Calu3 (cell line): ENCODE measurements at places on chromosomes 4 and X. TPM values are rescaled to one million over a fixed set of nuclear protein-coding genes. Genes with fewer than 3 reads are reported as not detected.

- no peak overlapping the region for H3K27ac ChIP-seq
- H3K36me3 ChIP-seq: no peaks in the 10 kb centered on the region
- H3K4me1 ChIP-seq: peaks cover 9% of the 10 kb centered on the region
- DNase-seq: peak; percentile 7
- no peaks in the 10 kb centered on the region for H3K27me3 ChIP-seq
- no peak overlapping the region for H3K4me3 ChIP-seq
Measured at GRCh38 chr4:110294165-110294564, 95.8 kb upstream of the ELOVL6 start.

Gene SERPINA7
- not detected in 2 replicates for total RNA-seq

Gene RBM47
- 86.6 and 106 TPM in 2 replicates for total RNA-seq

DNA sequence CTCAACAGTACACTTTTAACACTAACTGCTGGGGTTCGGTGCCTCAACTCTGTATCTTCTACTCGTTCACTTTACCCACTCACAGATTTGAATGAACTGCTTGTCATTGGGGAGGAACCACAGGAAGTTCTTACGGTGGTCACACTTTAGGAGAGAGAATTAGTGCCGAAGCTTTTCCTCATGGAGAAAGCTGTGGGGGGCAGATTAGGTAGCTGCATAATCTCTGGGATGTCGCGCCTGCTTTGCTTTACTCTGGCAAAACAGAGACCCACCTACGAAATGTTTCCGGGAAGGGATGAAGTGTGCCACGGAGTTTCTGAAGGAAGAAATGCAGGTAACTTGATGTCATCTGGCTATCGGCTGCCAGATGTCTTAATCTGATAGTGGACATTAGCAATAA lies 949.7 kb upstream of the TENM3 start:
- H3K4me3 ChIP-seq: no peak overlapping the region
- no peaks in the 10 kb centered on the region for H3K36me3 ChIP-seq
- H3K27ac ChIP-seq: no peak overlapping the region
- H3K4me1 ChIP-seq: no peaks in the 10 kb centered on the region
- no peak for DNase-seq

Gene USP27X
- total RNA-seq: 3.1 and 4.2 TPM in 2 replicates

Gene NLRP2B
- total RNA-seq: not detected in 2 replicates

DNA sequence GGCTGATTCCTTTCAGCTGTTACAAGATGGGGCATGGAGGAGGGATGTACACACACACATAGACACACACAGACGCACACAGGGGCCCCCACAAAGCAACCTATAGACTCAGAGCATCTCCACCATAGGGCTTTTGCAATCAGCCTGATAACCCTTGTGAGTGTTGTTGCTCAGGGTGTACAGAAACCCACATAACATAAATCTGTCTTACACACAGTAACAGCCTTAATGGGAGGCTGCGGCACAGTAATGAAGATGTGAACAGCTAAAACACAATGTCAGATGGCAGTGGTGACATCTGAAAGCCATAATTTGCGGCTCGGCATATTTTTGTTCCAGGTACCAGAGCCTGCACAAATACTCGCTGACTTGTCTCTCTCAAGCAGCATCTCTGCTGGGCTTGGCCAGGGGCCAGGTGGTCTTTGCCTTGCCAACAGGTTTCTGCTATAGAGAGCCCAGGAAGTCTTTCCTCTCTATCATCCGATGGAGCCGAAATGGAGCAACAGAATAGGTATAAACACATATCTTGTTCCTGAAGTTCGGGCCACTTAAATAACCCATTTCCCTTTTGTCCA lies 357.2 kb upstream of the GATB start:
- no peak overlapping the region for H3K4me3 ChIP-seq
- H3K27ac ChIP-seq: no peak overlapping the region
- H3K4me1 ChIP-seq: no peaks in the 10 kb centered on the region
- no peaks in the 10 kb centered on the region for H3K36me3 ChIP-seq
- no peak for DNase-seq
- peaks cover 34% of the 10 kb centered on the region for H3K27me3 ChIP-seq

Gene ZNF711
- total RNA-seq: 6.0 and 8.0 TPM in 2 replicates

- H3K4me1 ChIP-seq: peaks cover 29% of the 10 kb centered on the region
- H3K36me3 ChIP-seq: peaks cover 23% of the 10 kb centered on the region
- peak; percentile 39 for DNase-seq
- peak overlapping the region; percentile 94 for H3K27ac ChIP-seq
- H3K27me3 ChIP-seq: no peaks in the 10 kb centered on the region
Measured at GRCh38 chr4:123545667-123546572, 149.3 kb downstream of the SPRY1 start.

- H3K27ac ChIP-seq: no peak overlapping the region
- H3K4me3 ChIP-seq: no peak overlapping the region
- H3K36me3 ChIP-seq: peaks cover 29% of the 10 kb centered on the region
- H3K4me1 ChIP-seq: no peaks in the 10 kb centered on the region
- no peaks in the 10 kb centered on the region for H3K27me3 ChIP-seq
- DNase-seq: no peak
Measured at GRCh38 chr4:121665371-121665770, 31.4 kb downstream of the ANXA5 start.

DNA sequence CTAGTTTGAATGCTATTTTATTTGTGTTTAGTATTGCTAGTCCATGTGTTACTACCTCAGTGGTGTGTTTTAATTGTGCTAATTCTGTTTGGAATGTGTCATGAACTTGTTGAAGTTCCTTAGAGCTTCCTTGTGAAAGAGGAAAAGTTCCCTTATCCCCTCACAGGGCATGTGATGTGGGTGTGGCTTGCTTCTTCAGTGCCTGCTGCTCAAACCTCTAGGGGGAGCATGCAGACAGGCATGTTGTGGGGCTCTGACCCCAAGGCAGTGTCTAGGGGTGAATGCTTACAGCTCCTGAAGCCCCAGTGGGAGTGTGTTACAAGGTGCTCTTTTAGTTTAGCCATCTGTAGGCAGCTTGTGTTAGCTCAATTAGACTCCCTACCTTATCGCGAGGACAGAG lies 86.5 kb downstream of the MAGED4 start:
- H3K36me3 ChIP-seq: no peaks in the 10 kb centered on the region
- H3K27ac ChIP-seq: no peak overlapping the region
- H3K27me3 ChIP-seq: no peaks in the 10 kb centered on the region
- peak; percentile 28 for DNase-seq
- H3K4me3 ChIP-seq: no peak overlapping the region

DNA sequence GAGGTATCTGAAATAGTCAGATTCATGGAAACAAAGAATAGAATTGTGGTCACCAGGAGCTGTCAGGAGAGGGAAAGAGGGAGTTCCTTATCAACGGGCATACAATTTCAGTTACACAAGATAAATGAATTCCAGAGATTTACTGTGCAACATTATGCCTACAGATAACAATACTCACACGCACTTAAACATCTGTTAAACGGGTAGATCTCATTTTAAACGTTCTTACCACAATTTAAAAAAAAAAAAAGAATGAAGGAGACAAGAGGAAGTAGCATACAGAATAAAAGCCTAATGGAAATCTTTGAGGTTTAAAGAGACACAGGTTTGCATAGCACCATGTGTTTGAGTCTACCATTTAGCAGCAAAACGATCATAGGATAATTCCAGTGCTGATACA lies 298.0 kb downstream of the DKK2 start:
- DNase-seq: no peak
- no peaks in the 10 kb centered on the region for H3K36me3 ChIP-seq
- no peaks in the 10 kb centered on the region for H3K4me1 ChIP-seq
- H3K27me3 ChIP-seq: no peaks in the 10 kb centered on the region

Gene SLIT2
- total RNA-seq: 2.0 and 3.8 TPM in 2 replicates
